Central memory CD4-positive, alpha-beta T cell (primary cell): ENCODE measurements at places on chromosomes 7 and 10.

GRCh38 chr10:43944381-43945093 is 295.9 kb upstream of the ZNF32 start:
- DNase-seq = no peak

DNA sequence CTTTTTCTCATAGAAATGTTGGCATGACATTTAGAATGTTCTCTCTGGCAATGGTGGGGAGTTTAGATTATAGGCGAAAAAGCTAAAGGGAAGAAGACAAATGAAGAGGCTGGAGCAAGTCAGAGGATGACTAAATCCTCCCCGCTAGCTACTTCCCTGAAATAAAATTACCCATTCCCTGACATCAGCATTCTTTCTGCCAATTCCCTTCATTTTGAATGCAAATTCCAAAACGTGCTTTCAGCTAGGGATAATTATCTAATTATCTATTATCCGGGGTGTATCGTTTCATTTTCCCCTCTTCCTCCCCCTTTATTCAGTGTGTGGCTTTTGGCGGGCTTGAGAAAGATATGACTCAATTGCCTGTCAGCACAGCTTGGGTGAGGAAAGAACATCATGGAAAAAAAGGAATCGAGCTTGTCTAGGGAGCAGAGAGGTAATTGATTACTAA is 672.3 kb downstream of the TNS3 start:
- no peak for DNase-seq

GRCh38 chr7:50095634-50096033 is 2.6 kb upstream of the ZPBP start:
- no peak for DNase-seq

GRCh38 chr7:14604606-14605005 is 297.9 kb downstream of the DGKB start:
- no peak for DNase-seq

DNA sequence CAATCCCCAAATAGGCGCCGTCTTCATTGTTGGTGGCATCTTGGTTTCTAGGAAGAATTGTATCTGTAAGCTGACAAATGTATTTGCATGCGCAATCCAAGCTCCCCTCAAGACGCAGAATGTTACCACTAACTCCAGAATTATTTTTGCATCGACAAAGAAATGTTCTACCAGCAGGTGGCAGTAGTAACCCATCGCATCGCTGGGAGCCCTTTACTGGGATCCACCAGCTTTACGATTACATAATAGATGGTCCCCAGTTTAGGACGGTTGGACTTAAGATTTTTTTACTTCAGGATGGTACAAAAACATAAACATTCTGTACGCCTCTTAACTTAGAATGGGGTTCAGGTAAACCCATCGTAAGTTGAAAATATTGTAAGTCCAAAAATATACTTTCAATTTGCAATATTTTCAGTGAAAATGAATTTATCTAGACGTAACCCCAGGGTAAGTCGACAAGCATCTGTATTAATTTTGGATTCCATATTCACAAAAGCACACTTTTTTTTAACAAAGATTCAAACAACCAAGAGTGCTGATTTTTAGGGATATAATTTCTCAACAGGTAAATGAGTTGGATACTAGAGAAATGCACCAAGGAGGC is 114.0 kb upstream of the COBL start:
- DNase-seq = peak; percentile 6

DNA sequence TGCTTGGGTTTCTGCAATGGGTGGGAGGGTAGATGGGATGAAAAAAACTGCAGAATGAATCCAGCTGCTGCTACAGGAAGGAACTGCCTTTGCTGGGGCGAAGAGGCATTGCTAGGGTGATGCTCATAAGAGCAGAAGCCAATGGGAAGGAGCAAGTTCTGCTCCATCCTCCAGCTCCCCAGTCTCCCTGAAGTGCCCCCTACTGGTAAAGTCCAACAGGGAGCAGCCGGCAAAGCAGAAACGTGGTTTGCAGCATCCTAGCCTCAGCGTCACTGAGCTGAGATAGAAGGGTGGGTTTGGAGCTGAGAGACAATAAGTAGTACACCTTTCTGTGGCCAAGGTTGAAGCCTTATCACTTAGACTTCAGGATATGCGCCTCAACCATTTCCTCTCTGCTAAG is 220.5 kb downstream of the CCSER2 start:
- DNase-seq = no peak

GRCh38 chr10:131049016-131049415 is 262.5 kb downstream of the TCERG1L start:
- DNase-seq = no peak

- peak; percentile 54 for DNase-seq
Observed at GRCh38 chr10:73110345-73110849, at the start of gene NUDT13. NUDT13 (plus strand) TSS chr10:73110455; CDS start chr10:73114366, 3,911 bp downstream.

DNA sequence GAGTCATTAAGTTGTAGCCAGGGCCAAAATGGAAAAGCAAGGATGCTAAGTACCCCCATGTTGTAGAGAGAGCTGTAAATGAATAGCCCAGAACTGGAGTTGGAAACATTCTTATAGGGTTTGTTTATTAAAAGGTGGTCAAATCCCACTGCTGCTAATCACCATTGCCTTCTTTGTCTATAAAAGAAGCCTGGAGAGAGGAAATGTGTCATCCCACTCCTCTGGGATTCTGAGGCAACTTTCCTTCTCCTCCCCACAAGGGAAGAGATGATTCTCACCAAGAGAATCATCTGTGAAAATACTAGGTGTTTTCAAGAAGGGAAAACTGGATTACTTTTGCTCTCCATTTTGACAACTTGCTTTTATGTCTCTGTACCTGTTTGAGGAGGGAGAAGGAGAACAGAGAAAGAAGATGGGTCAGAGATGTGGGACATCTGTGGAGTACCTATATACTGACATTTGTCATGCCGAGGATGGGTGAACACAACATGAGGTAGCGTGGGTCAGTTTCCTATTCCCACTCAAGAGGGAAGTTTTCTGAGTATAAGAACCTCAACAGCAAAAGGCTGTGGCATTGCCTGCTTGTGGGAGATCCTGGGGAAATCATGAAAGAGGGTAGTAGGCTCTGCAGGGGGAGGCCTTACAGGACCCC is 262.2 kb downstream of the KIF20B start:
- DNase-seq = no peak

DNA sequence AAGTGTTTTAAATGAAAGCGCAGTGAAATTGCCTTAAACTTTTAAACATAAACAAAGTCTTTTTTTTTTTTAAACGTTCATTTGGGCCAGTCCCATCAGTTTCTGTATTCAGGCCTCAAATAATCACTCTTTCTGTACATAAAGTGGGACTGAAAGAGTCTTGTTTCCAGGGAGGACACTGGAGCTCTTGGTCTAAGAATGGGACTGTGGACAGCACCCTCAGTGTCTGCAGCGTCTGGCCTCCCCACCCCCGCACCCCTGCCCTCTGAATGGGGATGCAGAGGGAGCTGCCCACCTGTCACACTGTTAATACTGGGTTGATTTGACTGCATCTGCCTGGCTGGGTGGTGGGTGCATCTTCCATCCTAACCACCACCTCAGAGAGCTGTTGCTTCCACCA is 5.2 kb downstream of the ZNF365 start:
- no peak for DNase-seq

- no peak for DNase-seq
Observed at GRCh38 chr7:97422046-97422445, 304.5 kb downstream of the SDHAF3 start.

GRCh38 chr7:151389096-151389767 is 20.6 kb downstream of the WDR86 start:
- no peak for DNase-seq

GRCh38 chr7:155598810-155599210 is 45.7 kb upstream of the RBM33 start:
- DNase-seq = peak; percentile 47

GRCh38 chr7:38858259-38858884 is 50.6 kb downstream of the VPS41 start:
- DNase-seq = no peak

DNA sequence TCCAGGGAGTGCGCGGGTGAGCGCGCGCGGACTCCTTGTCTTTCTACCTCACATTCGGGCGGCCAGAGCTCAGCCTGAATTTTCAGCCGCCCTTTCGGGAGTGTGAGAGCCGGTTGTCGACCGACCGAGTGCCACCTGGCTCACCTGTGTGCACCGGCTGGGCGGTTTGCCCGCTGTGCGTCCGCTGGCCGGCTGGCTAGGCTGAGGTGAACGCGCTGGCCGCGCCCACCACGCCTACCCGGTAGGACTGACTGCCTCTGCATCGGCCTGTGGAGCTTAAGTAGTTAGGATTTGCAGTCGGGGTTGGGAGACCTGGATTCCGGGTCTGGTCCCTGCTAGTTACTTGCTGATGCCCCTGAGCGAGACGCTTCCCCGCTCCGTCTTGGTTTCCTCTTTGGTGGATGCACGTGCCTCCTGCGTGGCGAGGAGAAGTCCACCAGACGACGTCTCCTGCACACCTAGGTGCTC is 553 bp downstream of the TSPAN15 start:
- DNase-seq = no peak

DNA sequence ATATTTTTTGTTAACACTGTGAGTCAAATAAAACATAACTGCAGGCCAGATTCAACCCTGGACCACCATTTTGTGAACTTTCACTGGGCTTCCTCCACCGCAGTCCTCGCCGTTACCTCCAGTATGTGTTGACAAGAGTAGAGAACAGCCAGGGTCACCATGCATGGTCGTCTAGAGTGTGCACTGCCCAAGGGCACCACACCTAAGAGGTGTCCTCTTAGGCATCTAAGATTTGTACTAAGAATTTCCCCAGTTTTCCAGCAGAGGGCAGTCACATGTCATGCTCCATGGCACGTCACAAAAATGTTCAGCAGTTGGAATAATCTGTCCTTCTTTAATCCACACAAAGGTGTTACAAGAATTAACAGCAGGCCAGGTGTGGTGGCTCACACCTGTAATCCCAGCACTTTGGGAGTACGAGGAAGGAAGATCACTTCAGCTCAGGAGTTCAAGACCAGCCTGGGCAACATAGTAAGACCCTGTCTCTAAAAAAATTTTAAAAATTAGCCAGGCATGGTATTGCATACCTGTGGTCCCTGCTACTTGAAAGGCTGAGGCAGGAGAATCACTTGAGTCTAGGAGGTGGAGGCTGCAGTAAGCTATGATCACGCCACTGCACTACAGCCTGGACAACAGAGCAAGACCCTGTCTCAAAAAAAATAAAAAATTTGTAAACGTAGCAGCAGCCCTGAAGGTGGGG is 71.2 kb upstream of the FOXK1 start:
- peak; percentile 62 for DNase-seq

DNA sequence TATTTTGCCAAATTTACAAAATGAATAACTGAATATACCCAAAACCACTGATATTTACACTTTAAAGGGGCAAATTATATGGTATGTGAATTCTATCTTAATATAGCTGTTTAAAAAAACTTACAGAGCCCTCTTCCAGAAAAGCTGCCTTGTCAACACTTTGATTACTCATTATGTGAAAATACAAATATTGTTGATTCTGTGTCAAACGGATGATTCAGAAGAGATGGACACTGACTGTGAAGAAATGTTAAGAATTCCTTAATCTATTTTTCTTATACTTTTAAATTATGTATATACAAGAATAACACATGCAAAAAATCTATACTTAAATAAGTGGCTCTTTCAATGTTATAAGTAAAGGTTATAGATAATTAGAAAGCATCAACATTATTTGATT is 41.5 kb downstream of the SMURF1 start:
- DNase-seq = no peak

- no peak for DNase-seq
Observed at GRCh38 chr10:48626986-48627731, 22.3 kb upstream of the ARHGAP22 start.

GRCh38 chr10:72509206-72509799 is 116.6 kb downstream of the MICU1 start:
- DNase-seq = no peak

DNA sequence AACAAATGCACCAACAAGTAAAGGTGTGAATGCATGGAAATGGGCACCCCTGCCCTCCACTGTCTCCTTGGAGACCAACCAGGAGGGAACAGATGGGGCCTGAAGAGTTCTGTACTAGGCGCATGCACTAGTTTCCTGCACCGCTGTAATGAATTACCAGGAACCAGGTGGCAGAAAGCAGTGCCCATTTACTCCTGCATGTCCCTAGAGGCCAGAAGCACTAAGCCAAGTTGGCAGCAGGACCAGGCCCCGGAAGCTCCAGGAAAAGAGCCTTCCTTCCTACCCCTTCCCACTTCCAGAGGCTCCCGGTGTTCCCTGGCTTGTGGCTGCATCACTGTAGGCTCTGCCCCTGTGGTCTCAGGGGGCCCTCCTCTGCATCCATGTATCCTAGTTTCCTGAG is 237.5 kb upstream of the PPP2R2D start:
- no peak for DNase-seq

DNA sequence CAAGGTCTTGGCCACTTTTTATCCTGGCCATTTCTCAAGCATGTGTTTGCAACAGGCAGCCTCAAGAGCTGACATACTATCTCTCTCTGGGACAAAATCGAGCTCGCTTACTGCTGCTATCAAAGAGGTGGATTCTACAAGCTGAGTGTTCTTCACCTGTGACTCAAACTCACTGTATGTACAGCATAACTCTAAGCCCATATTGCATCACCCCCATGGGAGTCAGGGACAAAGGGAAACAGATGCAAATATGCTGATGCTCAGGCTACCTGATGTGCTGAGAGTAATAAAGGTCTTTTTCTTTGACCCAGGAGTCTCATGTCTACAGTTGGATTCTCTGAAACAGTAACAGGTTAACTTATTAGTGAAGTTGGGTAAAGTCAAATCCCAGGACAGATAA is 45.2 kb downstream of the PCLO start:
- no peak for DNase-seq

DNA sequence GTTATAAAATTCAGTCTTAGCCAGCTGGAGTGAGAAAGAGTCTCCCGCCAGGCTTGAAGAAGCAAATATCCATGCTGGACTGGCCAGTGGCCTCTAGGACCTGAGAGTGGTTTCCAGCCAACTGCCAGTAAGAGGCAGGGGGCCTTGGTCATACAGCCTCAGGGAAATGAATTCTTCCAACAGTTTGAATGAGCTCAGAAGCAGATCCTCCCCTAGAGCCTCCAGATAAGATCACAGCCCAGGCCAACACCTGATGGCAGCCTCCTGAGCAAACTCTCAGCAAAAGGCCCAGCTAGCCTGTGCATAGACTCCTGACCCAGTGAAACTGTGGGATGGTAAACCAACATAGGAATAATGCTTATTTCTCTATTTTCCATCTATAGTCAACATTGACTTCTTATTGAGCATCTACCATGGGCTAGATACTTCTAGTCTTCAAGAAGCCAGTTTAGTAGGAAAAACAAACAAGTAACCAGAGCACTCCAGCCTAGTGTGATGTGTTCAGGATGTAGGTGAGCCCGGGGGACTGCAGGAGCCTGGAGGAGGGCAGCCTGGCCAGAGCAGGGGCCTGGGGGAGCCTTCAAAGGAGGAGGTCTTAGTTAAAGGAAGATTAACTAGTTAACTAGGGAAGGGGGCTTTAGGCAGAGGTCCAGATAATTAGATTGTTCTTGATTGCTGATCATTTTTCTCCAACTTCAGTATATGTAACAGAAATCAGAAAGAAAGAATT is 115.4 kb upstream of the ADO start:
- no peak for DNase-seq

- DNase-seq = no peak
Observed at GRCh38 chr7:88399036-88399435, 92.3 kb upstream of the STEAP4 start.

- no peak for DNase-seq
Observed at GRCh38 chr10:74206746-74207145, 55.7 kb downstream of the ADK start.

- DNase-seq = no peak
Observed at GRCh38 chr7:18798088-18798906, 302.7 kb downstream of the HDAC9 start.
